ENCODE measurements at places on chromosomes 3 and 15. TPM values are rescaled to one million over a fixed set of nuclear protein-coding genes. Genes with fewer than 3 reads are reported as not detected.

The EPB42 gene
- total RNA-seq = not detected

The RGMA gene
- total RNA-seq = 5.7 TPM

The SOX2 gene
- 1.4 TPM for total RNA-seq

The ITIH1 gene
- not detected for total RNA-seq

The OR4F6 gene
- not detected for total RNA-seq

- no peak overlapping the region for H3K4me3 ChIP-seq
- no peaks in the 10 kb centered on the region for H3K36me3 ChIP-seq
- DNase-seq = no peak
- H3K27me3 ChIP-seq = peaks cover 4% of the 10 kb centered on the region
These were observed 79.6 kb upstream of the SLC6A6 start for GRCh38 chr3:14322667-14323295.

- H3K4me1 ChIP-seq = peaks cover 37% of the 10 kb centered on the region
- H3K27me3 ChIP-seq = peaks cover 12% of the 10 kb centered on the region
- DNase-seq = no peak
- H3K36me3 ChIP-seq = no peaks in the 10 kb centered on the region
- H3K27ac ChIP-seq = no peak within 1 kb of the TSS
These were observed at the start of gene VILL for GRCh38 chr3:37990527-37990926. VILL (plus strand) TSS chr3:37990786; CDS start chr3:37993673, 2,887 bp downstream.

- H3K27ac ChIP-seq = no peak overlapping the region
- H3K36me3 ChIP-seq = no peaks in the 10 kb centered on the region
- H3K4me3 ChIP-seq = no peak overlapping the region
- no peaks in the 10 kb centered on the region for H3K4me1 ChIP-seq
- no peaks in the 10 kb centered on the region for H3K27me3 ChIP-seq
- DNase-seq = no peak
These were observed 53.6 kb downstream of the CLSTN2 start for GRCh38 chr3:139988472-139989156.

DNA sequence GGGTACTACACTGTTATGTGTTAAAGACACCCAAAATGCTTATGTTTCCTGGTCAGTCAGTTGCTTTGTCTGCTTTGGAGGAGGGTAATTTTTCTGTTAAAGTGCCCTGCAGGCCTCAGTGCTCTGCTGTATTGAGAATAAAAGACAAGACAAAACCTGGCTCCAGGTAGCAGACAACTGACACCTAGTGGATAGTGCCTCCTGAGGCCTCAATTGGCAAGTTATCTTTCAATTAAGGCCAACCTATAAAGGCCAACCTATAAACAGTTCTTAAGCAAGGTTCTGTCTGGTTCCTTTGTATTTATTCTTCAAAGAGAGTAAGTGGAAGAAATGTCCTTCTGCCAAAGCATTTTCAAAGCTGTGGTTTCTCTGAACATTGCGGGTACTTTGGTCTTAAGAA, 773.8 kb downstream of the MECOM start:
- H3K27me3 ChIP-seq = no peaks in the 10 kb centered on the region
- no peaks in the 10 kb centered on the region for H3K4me1 ChIP-seq
- no peak overlapping the region for H3K4me3 ChIP-seq
- no peak for DNase-seq
- H3K36me3 ChIP-seq = no peaks in the 10 kb centered on the region

- peak within 1 kb of the TSS; percentile 89 for H3K4me3 ChIP-seq
- H3K27ac ChIP-seq = peak within 1 kb of the TSS; percentile 63
- H3K27me3 ChIP-seq = peaks cover 31% of the 10 kb centered on the region
- H3K4me1 ChIP-seq = peaks cover 25% of the 10 kb centered on the region
These were observed at the start of gene NT5DC2 for GRCh38 chr3:52533623-52534280. NT5DC2 (minus strand) TSS chr3:52533857; CDS start chr3:52533737, 120 bp downstream.

DNA sequence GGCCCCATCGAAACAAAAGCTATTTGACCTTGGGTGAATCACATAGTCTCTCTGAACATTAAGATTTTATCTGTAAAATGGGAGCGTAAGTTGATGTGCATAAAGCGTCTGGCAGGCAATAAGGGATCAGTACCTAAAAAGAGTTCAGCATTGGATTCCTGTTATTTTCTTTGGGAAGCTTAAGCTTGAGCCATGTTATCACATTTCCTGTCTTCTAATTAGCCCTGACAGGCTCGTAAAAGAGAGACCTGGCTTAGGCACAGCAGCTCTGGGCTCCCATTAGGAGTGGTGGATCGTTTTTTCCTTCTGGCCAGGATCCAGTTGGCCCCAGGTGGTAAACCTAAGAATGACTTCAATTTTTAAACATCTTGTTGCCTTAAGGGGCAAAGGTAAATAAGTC, 26.0 kb upstream of the CA12 start:
- DNase-seq = no peak
- peaks cover 3% of the 10 kb centered on the region for H3K4me1 ChIP-seq
- H3K4me3 ChIP-seq = no peak overlapping the region
- H3K27ac ChIP-seq = no peak overlapping the region

DNA sequence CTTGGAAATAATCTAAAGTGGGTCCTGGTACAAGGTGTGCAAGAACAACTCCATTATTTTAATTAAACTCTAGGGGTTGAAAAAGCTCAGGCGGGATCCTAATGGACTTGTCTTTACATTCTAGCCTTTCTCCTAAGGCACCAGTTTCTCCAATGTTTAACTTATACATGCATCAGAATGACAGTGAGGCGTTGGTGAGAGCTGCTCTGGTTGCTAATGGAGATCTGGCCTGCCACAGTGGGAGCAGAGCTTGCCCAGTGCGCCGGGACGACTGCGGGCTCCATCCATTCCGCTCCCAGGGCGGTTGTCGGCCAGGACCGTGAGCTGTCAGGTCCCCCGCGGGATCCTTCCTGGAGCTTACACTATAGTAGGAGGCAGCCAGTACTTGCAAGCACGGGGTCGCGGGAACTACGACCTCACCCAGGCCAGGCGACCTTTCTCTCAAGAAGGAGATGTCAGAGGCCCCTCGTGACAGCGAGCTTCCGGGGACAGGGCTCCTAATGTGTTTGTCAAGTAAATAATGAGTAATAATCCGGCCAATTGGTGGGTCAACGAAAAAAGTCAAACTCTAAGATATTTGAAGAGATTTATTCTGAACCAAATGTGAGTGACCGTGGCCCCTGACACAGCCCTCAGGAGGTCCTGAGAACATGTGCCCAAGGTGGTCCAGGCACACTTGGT, 991 bp upstream of the HIGD1A start:
- DNase-seq = peak; percentile 38
- H3K4me1 ChIP-seq = peaks cover 25% of the 10 kb centered on the region
- peak overlapping the region; percentile 99 for H3K4me3 ChIP-seq
- peaks cover 10% of the 10 kb centered on the region for H3K36me3 ChIP-seq
- H3K27me3 ChIP-seq = peaks cover 7% of the 10 kb centered on the region
- H3K27ac ChIP-seq = no peak overlapping the region

- DNase-seq = no peak
- H3K4me1 ChIP-seq = peaks cover 4% of the 10 kb centered on the region
- no peak overlapping the region for H3K4me3 ChIP-seq
- H3K27me3 ChIP-seq = peaks cover 19% of the 10 kb centered on the region
- H3K36me3 ChIP-seq = peaks cover 34% of the 10 kb centered on the region
These were observed 45.5 kb downstream of the CTNNB1 start for GRCh38 chr3:41244620-41245336.

- no peak overlapping the region for H3K4me3 ChIP-seq
- H3K4me1 ChIP-seq = no peaks in the 10 kb centered on the region
- peaks cover 4% of the 10 kb centered on the region for H3K27me3 ChIP-seq
- no peaks in the 10 kb centered on the region for H3K36me3 ChIP-seq
- H3K27ac ChIP-seq = no peak overlapping the region
- no peak for DNase-seq
These were observed 110.9 kb downstream of the EDEM1 start for GRCh38 chr3:5298453-5298852.

- peaks cover 14% of the 10 kb centered on the region for H3K27me3 ChIP-seq
- H3K27ac ChIP-seq = no peak within 1 kb of the TSS
- DNase-seq = no peak
- H3K4me1 ChIP-seq = peaks cover 12% of the 10 kb centered on the region
These were observed at the start of gene SLC6A20 for GRCh38 chr3:45795882-45796765. SLC6A20 (minus strand) TSS chr3:45796536; CDS start chr3:45796419, 117 bp downstream.

Measured in endothelial cell (in vitro differentiated cells).